ENCODE measurements at places on chromosomes 11 and 22.

GRCh38 chr11:92830377-92831155 lies 138.9 kb upstream of the MTNR1B start:
- no peak for DNase-seq

DNA sequence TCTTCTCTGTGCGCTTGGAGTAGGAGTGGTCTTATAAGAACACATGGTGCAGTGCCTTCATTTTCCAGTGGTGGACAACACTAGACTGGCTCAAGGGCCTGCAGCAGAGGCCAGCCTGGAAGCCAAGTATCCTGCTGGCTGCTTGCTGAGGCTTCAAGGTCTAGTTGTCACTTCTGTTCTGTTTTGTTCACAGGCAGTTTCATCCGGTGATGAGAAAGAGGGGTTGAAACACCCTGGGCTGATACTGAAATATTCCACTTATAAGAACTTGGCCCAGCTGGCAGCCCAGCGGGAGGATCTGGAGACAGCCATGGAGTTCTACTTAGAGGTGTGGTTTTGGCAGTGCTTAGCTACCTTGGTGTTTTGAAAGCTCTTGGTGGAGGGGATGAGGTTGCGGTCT lies 29.8 kb downstream of the CABIN1 start:
- no peak for DNase-seq

GRCh38 chr11:65487467-65488272 lies 11.2 kb upstream of the MALAT1 start:
- peak; percentile 72 for DNase-seq

GRCh38 chr22:17120281-17120680 lies 879 bp downstream of the TMEM121B start:
- no peak for DNase-seq
